ENCODE measurements at places on chromosomes 2 and 18.

DNA sequence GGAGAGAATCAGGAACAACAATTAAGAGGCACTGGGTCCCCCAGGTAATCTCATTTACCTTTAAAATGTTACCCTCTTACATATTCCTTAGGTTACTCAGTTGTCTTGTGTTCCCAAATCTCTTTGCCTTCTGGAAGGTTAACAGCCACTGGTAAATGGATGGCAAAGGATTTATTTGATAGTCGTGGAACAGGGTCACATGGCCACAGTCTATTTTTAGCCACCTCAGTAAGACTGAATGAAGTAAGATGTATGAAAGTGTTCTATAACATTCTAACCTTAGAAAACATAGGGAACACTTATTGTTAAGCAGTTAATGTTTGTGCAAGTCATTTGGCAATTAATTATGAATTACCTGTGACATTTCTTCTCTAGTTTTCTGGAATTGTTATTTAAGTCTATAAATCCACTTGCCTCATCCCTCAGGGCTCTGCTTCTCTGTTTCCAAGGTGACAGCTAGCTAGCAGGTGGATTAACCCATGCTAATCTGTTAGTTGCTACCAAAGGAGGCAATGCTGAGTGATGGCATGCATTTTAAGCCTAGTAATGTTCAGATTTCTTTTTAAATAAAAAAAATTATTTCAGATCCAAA lies 211.0 kb downstream of the PIK3C3 start:
- no peak for DNase-seq

GRCh38 chr2:146997945-146998344 lies 846.9 kb upstream of the ACVR2A start:
- DNase-seq = no peak

DNA sequence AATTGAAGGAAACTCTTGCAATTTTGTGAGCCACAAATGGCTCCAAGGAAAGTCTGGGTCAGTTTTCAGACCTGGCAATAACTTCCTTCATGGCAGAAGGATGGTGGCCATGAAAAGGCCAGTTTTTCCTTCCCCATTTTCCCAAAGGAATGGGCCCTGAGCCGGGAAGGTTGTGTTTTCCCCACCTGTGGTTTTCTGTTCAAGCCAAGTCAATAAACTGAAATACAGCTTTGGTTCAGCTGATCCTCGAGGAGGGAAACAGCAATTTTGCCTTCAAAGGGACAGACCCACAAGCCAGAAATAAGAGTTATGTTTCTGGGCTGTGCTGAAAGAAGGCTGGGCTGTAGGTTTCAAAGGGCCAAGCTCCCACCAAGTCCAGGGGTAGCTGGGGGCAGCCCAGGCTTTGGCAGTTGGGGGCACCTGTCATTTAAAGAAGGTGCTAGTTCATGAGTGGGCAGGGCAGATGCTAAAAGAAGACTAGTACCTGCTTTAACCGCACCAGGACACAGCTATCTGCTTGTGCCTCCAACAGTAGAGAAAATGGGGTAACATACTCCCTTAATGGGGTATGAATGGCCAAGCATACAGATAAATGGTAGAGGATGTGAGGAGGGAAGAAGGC lies 97.0 kb downstream of the TTC32 start:
- DNase-seq = no peak

DNA sequence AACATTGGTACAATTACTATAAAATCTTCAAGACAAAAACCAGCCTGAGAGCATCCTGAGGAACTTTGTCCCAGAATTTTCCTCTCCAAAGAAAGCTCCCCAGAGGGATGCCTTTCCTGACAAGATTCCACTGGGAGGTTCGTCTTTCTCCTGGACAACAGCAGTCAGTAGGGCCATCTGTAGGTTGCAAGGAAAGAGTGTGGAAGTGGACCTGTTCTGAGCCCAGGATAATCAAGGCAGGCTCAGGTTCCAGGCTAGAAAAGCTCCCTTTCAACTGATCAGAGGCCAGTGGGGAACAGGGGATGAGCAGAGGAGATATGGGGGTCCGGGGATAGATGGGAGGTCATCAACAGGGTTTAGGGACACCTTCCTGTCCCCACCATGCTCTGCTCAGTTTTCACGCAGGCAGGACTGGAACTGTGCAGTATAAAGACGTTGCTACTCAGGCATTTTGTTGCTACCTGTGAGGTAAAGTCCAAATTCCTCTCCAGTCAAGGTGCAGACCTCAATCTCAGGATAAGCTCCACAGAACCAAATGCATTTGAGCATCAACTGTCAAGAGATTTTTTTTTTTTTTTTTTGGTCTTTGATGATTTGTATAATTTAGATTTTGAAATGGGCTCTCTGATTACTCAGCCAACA lies 126.2 kb downstream of the STRN start:
- DNase-seq = no peak

DNA sequence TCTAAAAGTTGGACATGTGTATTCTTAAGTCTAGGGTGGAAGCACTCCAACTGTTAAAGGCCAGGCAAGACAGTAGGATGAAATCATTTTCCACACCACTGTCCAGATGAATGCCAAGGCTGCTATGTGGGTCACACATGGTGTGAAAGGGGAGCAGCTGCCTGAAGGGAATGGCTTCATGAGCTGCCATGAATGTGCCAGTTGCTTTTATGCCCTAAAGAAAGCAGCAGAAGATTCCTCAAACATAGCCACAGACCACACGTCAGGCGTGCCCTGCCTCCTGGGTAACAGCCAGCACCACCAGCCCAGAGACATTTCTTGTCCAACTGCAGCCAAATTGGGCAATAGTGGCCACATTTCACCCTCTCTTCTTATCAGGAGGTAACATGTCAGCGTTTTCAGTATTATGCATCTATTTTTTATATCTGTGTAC lies 130.2 kb downstream of the MTCL1 start:
- no peak for DNase-seq

DNA sequence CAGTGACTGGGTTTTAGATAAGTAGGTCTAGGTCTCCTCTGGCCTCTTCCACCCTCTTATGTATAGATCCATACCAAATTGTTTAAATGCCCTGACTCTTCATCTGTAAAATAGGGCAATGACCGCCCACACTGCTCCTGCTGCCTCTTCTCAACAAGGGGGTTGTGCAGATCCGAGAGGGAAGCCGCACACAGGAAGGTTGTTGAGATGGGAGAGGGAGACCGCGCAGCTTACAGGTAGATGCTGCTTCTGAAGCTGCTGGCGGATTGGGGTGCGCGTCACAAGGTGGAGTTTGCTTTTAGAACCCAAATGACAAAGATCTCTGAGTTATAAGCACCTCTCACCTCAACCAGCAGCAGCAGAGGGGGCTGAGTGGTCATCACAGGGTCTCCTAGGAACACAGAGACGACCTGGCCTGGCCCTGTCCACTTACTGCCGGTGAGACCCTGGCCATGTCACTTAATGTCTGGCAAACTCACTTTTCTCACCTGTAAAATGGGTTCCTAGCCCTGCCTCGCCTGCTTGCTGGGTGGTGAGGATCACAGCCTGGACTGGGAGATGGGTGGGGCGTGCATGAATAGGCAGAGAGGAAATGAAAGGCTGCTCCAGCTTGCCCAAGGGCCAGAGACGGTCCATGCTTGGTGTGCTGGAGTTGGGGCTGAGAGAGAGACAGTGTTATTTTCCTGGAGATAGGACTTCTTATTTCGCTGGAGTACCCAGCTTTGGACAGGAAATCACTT lies 251.3 kb downstream of the EIPR1 start:
- DNase-seq = no peak

GRCh38 chr18:25979369-25980040 lies 110.9 kb downstream of the SS18 start:
- no peak for DNase-seq

DNA sequence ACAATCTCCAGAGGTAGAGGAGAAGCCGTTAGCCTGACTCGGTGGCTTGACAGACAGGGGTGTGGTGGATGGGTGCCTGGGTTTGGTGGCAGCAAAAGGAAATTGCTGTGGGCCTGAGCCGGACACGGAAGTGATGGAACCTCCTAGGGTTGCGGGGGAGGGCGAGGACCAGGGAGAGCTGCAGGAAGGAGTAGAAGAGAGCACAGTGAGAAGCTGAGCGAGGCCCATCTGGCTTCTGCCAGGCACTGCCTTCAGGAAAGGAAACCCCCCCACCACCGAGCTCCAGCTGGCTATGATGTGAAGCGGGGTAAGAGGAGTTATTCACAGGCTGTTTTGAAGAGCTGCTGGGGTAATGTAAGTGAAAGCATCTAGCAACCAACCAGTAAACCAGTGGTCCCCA lies 134.6 kb downstream of the TSN start:
- no peak for DNase-seq

GRCh38 chr18:48795696-48796095 lies 155.1 kb downstream of the SMAD7 start:
- no peak for DNase-seq

DNA sequence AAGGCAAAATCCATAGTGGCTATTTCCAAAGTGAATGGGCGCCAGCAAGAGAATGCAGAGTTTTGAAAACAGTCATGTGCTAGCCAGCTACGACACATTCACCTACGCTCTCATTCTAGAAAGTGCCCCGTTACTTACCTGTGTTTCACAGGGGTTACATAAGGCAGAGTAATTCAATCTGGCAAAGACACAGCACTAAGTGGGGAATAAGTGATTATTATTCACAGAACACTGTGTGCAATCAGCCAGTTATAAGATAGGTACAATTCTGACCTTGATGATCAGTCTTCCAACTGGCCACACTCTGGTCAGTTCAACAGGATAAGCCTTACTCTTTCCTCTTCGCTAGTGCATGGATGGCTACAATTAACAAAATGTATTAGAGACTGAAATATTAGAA lies 105.8 kb downstream of the CABYR start:
- DNase-seq = no peak

DNA sequence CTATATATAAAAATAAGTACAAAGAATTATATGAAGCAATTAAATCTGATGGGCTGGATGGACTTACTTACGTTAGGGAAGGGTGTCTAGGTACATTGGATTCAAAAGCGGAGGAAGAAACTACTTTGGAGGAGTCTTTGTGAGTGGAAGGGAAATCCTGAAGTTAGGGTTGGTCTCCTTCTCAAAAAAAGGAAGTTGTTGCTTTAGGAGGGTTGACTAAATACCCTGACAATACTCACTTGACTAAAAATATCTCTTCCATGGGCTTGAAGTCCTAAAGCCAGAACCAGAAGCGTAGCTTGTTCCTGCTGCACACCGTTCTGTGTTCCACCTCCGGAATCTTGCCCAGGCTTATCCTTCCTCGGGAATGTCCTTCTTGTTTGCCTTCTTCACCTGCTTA lies 143.3 kb upstream of the ZEB2 start:
- no peak for DNase-seq
